Endodermal cell (in vitro differentiated cells): ENCODE measurements at places on chromosomes 3 and 15.

DNA sequence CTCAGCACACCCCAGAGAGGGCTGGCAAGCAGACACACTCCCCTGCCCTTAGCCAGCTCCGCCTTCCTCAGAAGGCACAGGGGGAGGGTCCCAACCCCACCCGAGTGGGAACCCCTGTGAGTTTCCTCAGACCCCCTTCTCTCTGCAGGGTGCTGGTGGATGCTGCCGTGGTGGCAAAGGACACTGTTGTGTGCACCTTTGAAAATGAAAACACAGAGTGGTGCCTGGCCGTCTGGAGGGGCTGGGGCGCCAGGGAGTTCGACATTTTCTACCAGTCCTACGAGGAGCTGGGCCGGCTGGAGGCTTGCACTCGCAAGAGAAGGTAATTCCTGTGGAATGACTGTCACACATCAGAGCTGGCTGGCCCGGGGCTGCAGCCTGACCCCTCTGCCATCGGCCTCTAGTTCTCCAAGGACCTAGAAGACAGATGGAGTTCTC is 149.4 kb downstream of the LRRK1 start:
- H3K4me3 ChIP-seq = no peak overlapping the region
- no peaks in the 10 kb centered on the region for H3K4me1 ChIP-seq
- DNase-seq = no peak
- no peaks in the 10 kb centered on the region for H3K36me3 ChIP-seq
- peak overlapping the region; percentile 85 for H3K27ac ChIP-seq

GRCh38 chr15:42593143-42593542 is 17.7 kb downstream of the STARD9 start:
- H3K4me3 ChIP-seq = no peak overlapping the region
- H3K36me3 ChIP-seq = no peaks in the 10 kb centered on the region
- H3K27me3 ChIP-seq = no peaks in the 10 kb centered on the region

DNA sequence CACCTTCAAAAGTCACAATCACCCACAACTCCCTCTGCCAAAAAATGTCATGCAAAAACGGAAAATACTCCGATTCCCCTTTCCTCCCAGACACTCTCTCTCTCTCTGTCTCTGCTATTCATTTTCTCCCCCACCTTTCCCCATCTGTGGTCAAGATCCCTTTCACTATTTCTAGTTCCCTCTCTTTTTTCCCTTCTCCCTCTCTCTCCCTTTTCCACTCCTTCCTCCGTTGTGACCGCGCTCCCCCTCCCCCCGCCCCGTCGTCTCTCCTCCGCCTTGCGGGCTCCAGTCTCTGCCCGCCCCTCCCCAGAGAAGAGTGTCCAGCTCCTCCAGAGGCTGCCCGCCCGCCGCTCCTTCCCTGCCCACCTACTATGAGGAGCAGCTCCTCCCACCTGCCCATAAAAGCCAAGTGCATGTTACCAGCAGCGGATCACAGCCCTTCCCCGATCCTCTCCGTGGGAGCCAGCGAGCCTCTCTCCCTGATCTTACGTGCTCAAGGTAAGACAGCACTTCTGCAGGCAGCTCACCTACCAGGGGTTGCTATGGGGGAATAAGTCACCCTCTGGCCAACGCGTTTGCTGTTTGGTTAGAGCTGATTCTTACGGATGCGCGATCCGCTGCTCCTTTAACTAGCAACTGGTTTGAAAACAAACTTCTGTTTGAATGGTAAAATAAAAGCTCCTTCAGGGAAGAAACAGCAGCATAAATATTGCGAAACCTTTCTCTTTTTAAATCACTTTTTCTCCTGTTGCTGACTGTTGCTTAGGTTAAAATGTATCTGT is at the start of gene COL8A1:
COL8A1 (plus strand) TSS at position 428 of the 782 bp plus-strand sequence. CDS start 152,089 bp downstream, outside the sequence.
- DNase-seq = peak; percentile 87
- no peak within 1 kb of the TSS for H3K27ac ChIP-seq
- no peaks in the 10 kb centered on the region for H3K36me3 ChIP-seq
- H3K4me1 ChIP-seq = peaks cover 19% of the 10 kb centered on the region
- H3K27me3 ChIP-seq = peaks cover 50% of the 10 kb centered on the region

DNA sequence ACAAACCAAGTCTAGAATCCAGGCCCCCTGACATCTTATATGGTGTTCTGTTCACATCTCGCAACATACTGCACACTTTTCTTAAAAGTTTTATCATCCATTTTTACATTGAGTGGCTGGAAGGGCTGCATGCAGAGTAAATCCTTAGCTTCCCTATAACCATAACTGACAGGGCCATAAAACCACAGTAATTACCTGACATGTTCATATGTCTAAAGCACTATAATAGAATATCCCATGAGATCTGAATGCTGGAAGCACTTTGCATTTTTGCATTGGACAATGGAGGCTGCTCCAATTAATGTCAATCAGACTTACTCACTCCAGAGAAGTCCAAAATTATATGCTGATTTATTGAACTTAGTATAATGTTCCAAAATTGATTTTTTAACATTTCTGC is 86.6 kb upstream of the HES1 start:
- no peaks in the 10 kb centered on the region for H3K36me3 ChIP-seq
- peaks cover under 1% of the 10 kb centered on the region for H3K4me1 ChIP-seq

DNA sequence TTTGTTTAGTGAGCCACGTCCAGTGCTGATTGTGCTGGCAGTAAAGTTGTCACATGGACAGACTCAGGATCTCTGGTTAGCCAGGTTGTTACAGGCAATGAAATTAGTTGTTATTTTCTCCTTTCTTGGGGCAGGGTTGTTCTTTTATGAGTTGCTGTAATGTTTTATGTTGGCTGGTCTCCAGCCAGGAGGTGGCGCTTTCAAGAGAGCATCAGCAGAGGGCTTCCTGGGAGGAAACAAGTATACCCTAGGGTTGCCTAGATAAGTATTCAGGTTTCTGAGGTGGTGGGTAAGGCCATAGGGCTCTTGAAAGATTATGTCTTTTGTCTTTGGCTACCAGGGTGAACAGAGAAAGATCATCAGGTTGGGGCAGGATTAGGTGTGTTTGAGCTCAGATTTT is 14.5 kb upstream of the CFAP20DC start:
- H3K27me3 ChIP-seq = no peaks in the 10 kb centered on the region
- peaks cover 4% of the 10 kb centered on the region for H3K4me1 ChIP-seq
- peak; percentile 81 for DNase-seq
- H3K4me3 ChIP-seq = peak overlapping the region; percentile 25
- no peaks in the 10 kb centered on the region for H3K36me3 ChIP-seq

DNA sequence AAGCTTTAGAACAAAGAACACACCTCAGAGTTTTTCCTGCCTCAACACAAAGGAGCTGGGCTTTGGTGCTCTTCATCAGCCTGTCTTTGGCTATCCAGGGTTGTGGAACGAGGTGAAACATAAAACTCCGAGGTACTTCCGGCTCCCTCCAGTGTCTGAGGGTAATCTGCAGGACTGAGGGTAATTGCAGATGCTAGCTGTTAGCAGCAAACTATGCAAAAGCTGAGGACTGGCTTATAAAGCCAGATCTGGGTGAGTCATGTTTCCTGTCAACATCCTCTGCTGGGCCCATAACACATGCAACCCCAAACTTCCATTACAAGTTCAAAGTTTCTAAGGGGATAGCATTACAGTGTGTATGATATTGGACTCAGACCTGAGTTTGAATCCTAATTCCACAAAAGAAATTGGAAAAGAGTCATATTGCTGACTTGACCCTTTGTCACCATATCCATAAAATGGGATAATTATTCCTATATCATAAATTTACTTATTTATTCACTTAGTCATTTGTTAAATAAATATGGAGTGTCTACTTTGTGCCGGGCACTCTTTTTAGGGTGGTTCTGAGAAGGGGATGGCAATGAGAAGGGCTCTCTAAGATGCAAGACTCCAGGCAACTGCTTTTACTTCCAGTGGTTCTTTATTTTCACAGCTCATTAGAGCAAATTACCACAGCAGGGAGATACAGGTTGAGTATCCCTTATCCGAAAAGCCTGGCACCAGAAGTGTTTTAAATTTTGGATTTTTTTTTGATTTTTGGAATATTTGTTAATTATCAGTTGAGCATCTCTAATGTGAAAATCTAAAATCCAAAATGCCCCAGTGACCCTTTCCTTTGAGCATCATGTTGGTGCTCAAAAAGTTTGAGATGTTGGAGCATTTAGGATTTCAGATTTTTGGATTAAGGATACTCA is 9.5 kb upstream of the TRIM69 start:
- H3K4me1 ChIP-seq = no peaks in the 10 kb centered on the region
- H3K27ac ChIP-seq = no peak overlapping the region
- H3K4me3 ChIP-seq = no peak overlapping the region
- no peaks in the 10 kb centered on the region for H3K27me3 ChIP-seq
- DNase-seq = peak; percentile 71

- no peaks in the 10 kb centered on the region for H3K4me1 ChIP-seq
- no peaks in the 10 kb centered on the region for H3K36me3 ChIP-seq
- no peak for DNase-seq
- no peaks in the 10 kb centered on the region for H3K27me3 ChIP-seq
- H3K4me3 ChIP-seq = no peak overlapping the region
- no peak overlapping the region for H3K27ac ChIP-seq
These were observed 43.3 kb downstream of the RBMS3 start for GRCh38 chr3:29324180-29324651.

DNA sequence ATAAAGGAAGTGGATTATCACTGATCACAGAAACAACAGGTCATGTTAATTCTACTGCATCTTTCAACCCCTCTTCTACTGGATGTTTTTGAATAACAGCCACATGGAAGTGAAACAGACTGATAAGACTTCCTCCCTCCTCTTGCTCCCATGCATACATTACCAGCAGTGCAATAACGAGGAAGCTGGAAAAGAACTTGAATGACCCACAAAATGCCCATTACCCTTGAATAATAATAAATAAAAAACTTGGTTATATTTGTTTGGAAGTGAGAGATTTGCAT is 51.6 kb downstream of the RARB start:
- peaks cover 13% of the 10 kb centered on the region for H3K36me3 ChIP-seq
- H3K4me1 ChIP-seq = peaks cover 7% of the 10 kb centered on the region
- no peak for DNase-seq
- no peak overlapping the region for H3K4me3 ChIP-seq

DNA sequence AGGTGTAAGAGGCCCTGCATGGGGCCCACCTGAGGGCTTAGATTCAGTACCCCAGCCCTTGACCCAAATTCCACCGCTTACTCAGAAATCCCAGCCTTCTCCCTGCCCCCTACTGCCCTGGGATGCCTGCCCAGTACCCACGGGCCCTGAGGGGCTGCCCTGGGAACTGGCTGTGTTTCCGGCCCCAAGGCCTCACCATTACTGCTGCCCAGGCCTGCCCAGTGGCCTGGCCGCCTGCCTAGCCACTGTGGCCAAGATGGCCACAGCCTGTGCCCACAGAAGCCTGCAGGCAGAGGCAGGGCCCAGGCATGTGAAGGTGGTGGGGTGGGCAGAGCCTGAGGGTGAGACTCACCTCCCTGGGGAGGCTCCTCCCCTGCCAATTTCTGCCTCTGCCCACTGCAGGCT is 6.1 kb upstream of the PRKCD start:
- no peak for DNase-seq
- H3K27me3 ChIP-seq = no peaks in the 10 kb centered on the region
- no peaks in the 10 kb centered on the region for H3K36me3 ChIP-seq
- no peak overlapping the region for H3K4me3 ChIP-seq
- H3K4me1 ChIP-seq = peaks cover 1% of the 10 kb centered on the region
- no peak overlapping the region for H3K27ac ChIP-seq

DNA sequence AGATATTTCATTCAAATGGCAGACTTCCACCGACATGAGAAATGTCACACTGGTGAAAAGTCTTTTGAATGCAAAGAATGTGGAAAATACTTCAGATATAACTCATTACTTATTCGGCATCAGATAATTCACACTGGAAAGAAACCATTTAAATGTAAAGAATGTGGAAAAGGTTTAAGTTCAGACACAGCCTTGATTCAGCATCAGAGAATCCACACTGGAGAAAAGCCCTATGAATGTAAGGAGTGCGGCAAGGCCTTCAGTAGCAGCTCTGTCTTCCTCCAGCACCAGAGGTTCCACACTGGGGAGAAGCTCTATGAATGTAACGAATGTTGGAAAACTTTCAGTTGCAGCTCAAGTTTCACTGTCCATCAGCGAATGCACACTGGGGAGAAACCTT is 8.6 kb upstream of the ZNF621 start:
- no peak overlapping the region for H3K4me3 ChIP-seq
- no peak overlapping the region for H3K27ac ChIP-seq
- no peak for DNase-seq
- H3K27me3 ChIP-seq = no peaks in the 10 kb centered on the region

GRCh38 chr15:100602823-100603393 is 519 bp downstream of the ASB7 start:
- H3K4me1 ChIP-seq = no peaks in the 10 kb centered on the region
- peaks cover 32% of the 10 kb centered on the region for H3K36me3 ChIP-seq
- peak; percentile 84 for DNase-seq
- H3K27ac ChIP-seq = peak overlapping the region; percentile 16

GRCh38 chr3:112767177-112767576 is 79.5 kb downstream of the CD200R1L start:
- H3K4me1 ChIP-seq = no peaks in the 10 kb centered on the region
- no peak for DNase-seq
- no peaks in the 10 kb centered on the region for H3K27me3 ChIP-seq
- no peak overlapping the region for H3K4me3 ChIP-seq
- no peak overlapping the region for H3K27ac ChIP-seq
- H3K36me3 ChIP-seq = no peaks in the 10 kb centered on the region

DNA sequence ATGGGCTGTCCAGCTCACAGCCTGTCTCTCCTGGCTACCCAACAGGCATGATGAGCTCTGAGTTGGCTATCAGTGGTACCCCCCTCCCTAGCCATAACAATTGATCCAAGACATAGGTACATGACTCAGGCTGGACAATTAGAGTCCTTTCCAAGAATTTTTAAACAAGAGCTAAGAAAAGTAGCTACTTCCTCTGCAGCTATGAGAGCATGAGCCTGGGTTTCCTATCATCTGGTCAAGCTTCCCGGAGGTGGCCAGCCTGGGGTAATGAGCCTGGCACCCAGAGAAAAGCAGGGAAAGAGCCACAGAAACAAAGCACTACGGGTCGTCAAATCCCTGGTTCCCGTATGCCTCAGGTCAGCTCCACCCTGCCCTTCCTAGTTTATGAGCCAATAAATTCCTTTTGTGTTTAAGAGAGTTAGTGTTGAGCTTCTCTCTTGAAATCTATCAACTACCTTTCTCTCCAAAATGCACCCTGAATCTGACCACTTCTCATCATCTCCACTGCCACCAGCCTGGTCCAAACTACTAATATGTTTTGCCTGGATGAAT is 2.3 kb upstream of the SLC51B start:
- no peaks in the 10 kb centered on the region for H3K27me3 ChIP-seq
- H3K4me3 ChIP-seq = no peak overlapping the region
- no peaks in the 10 kb centered on the region for H3K36me3 ChIP-seq
- H3K27ac ChIP-seq = no peak overlapping the region
- H3K4me1 ChIP-seq = no peaks in the 10 kb centered on the region

- H3K36me3 ChIP-seq = peaks cover 62% of the 10 kb centered on the region
- no peak overlapping the region for H3K27ac ChIP-seq
- no peaks in the 10 kb centered on the region for H3K4me1 ChIP-seq
- peak overlapping the region; percentile 50 for H3K4me3 ChIP-seq
- DNase-seq = no peak
These were observed 21.5 kb downstream of the LARS2 start for GRCh38 chr3:45409921-45410320.

- H3K4me1 ChIP-seq = no peaks in the 10 kb centered on the region
- peaks cover 15% of the 10 kb centered on the region for H3K27me3 ChIP-seq
- no peaks in the 10 kb centered on the region for H3K36me3 ChIP-seq
- H3K4me3 ChIP-seq = no peak overlapping the region
These were observed 129.3 kb downstream of the IQCH start for GRCh38 chr15:67383899-67384298.

GRCh38 chr15:93250209-93250608 is 161.2 kb upstream of the RGMA start:
- H3K4me3 ChIP-seq = no peak overlapping the region
- H3K27ac ChIP-seq = no peak overlapping the region
- H3K4me1 ChIP-seq = no peaks in the 10 kb centered on the region
- no peaks in the 10 kb centered on the region for H3K27me3 ChIP-seq
